Activated naive CD4-positive, alpha-beta T cell treated with anti-CD3 and anti-CD28 coated beads, Interleukin-2, amount 50 U/mL, for 16 hours (primary cell): ENCODE measurements at places on chromosomes 11 and 22.

GRCh38 chr22:28951969-28952521 lies 68.7 kb downstream of the ZNRF3 start:
- no peak for DNase-seq

GRCh38 chr22:44116331-44116730 lies 64.4 kb upstream of the PARVG start:
- no peak for DNase-seq

GRCh38 chr11:118373871-118374270 lies 14.5 kb downstream of the UBE4A start:
- no peak for DNase-seq

GRCh38 chr22:36552289-36552688 lies 23.3 kb upstream of the EIF3D start:
- DNase-seq = no peak

GRCh38 chr22:29343313-29343805 lies 27.9 kb upstream of the RASL10A start:
- no peak for DNase-seq
